ENCODE measurements at places on chromosomes 12 and 14. TPM values are rescaled to one million over a fixed set of nuclear protein-coding genes. Genes with fewer than 3 reads are reported as not detected.

The CELA1 gene
- not detected for total RNA-seq

- H3K4me3 ChIP-seq: no peak overlapping the region
- H3K27me3 ChIP-seq: peaks cover under 1% of the 10 kb centered on the region
- H3K36me3 ChIP-seq: no peaks in the 10 kb centered on the region
- no peak overlapping the region for H3K27ac ChIP-seq
- DNase-seq: no peak
Measured at GRCh38 chr14:88986146-88986841, 161.8 kb downstream of the TTC8 start.

DNA sequence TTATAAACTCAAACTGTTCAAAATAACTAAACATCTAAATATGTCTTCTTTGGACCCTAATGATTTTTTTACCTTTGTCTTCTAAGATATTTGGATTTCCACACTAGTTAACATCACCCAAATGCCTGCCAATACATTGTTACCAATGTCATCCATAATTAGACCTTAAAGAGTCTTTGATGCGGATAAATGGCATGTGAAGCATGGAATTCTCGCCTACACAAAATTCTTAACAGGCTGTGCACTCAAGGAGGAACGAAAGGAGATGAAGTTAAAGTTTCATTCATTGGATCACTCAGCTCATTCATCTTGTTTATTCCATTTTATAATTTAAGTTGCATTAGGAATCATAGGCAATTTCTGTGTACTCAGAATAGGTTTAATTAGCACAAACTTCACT lies 219.7 kb downstream of the ACSS3 start:
- H3K27me3 ChIP-seq: no peaks in the 10 kb centered on the region
- no peak overlapping the region for H3K4me3 ChIP-seq
- H3K27ac ChIP-seq: no peak overlapping the region
- H3K4me1 ChIP-seq: no peaks in the 10 kb centered on the region

- DNase-seq: no peak
- peaks cover 22% of the 10 kb centered on the region for H3K4me1 ChIP-seq
- H3K27ac ChIP-seq: no peak overlapping the region
- H3K27me3 ChIP-seq: peaks cover 2% of the 10 kb centered on the region
Measured at GRCh38 chr14:100549834-100550625, 37.2 kb downstream of the BEGAIN start.

DNA sequence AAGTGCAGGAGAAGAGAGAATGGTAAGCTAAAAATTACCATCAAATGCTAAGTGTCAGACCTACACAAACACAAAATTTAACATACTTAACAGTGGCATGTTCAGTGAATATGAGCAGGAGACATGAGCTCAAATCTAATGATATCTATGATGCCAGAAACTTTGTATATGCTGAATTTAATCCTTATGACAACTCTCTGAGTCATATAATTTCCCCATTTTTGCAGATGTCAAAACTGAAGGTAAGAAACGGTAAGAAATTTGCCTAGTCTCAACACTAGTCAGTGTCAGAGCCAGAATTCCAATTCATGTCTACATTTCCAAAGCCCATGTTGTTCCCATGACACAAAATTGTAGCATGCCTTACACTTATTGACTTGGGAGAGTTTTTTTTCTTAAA lies 375.8 kb downstream of the APAF1 start:
- DNase-seq: no peak
- H3K36me3 ChIP-seq: no peaks in the 10 kb centered on the region
- no peak overlapping the region for H3K4me3 ChIP-seq
- peaks cover 4% of the 10 kb centered on the region for H3K27me3 ChIP-seq

DNA sequence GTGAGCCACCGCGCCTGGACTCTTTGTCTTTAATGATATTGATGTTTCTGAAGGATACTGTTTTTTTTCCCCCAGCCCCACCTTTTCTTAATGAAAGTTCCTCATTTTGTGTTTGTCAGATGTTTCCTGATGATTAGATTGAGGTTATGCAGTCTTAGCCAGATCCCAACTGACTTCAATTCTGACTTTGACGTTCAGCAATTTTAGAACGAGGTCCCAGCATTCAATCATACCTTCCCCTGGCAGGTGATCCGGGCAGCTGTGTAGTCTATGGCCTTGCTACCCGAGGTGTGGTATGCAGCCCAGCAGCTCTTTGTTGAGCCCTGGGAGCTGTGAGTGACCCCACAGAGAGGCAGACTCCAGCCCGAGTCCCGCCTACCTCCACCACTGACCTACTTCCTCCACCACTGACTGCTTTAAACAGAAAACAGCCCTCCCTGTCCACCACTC lies 82.7 kb downstream of the LGMN start:
- H3K27ac ChIP-seq: peak overlapping the region; percentile 34
- H3K36me3 ChIP-seq: peaks cover 86% of the 10 kb centered on the region
- peaks cover 57% of the 10 kb centered on the region for H3K4me1 ChIP-seq
- no peak overlapping the region for H3K4me3 ChIP-seq
- H3K27me3 ChIP-seq: no peaks in the 10 kb centered on the region

DNA sequence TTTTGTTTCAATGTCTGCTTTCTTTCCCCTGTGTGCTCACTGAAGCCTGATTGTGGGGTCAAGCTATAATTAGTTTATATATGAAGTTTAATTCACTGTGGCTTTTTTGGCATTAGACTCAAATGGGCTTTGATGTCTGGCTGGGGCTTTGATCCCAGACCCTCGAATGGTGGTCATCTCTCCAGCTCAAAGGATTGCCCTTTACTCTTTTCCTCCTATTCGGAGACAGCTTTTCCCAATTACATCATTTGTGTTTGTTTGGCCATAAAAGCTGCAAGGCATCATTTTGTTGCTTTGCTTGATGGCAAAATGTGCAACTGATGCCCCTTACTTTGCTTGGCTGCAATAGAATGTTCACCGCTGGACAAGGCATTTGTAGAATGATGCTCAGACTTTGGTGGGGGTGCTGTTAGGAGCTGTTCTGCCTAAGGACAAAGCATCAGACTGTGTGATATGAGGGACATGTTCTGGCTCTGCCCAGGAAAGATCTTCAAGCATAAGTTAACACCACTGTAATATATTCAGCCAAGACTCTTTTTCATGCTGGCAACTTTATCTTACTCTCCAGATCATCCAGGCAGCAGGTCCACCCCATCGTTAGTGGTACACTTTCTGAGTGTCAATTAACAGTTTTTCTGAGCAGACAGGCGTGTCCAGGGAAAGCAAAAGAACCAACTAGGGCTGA lies 3.2 kb upstream of the DACT1 start:
- H3K4me3 ChIP-seq: no peak overlapping the region
- H3K27ac ChIP-seq: no peak overlapping the region
- peaks cover 37% of the 10 kb centered on the region for H3K27me3 ChIP-seq
- H3K36me3 ChIP-seq: no peaks in the 10 kb centered on the region
- no peak for DNase-seq

GRCh38 chr14:25394791-25395391 lies 344.9 kb upstream of the STXBP6 start:
- no peak overlapping the region for H3K27ac ChIP-seq
- no peaks in the 10 kb centered on the region for H3K36me3 ChIP-seq
- no peak for DNase-seq
- no peaks in the 10 kb centered on the region for H3K4me1 ChIP-seq
- H3K4me3 ChIP-seq: no peak overlapping the region

- no peak overlapping the region for H3K27ac ChIP-seq
- no peak overlapping the region for H3K4me3 ChIP-seq
- DNase-seq: no peak
- H3K36me3 ChIP-seq: no peaks in the 10 kb centered on the region
- no peaks in the 10 kb centered on the region for H3K4me1 ChIP-seq
Measured at GRCh38 chr14:55926007-55926406, 192.2 kb upstream of the PELI2 start.

The RIMBP2 gene
- not detected for total RNA-seq

GRCh38 chr14:34214961-34215360 lies 247.1 kb downstream of the SPTSSA start:
- H3K27ac ChIP-seq: no peak overlapping the region
- no peaks in the 10 kb centered on the region for H3K36me3 ChIP-seq
- H3K4me1 ChIP-seq: peaks cover 6% of the 10 kb centered on the region
- H3K4me3 ChIP-seq: no peak overlapping the region

The CLEC12A gene
- total RNA-seq: 0.52 TPM

DNA sequence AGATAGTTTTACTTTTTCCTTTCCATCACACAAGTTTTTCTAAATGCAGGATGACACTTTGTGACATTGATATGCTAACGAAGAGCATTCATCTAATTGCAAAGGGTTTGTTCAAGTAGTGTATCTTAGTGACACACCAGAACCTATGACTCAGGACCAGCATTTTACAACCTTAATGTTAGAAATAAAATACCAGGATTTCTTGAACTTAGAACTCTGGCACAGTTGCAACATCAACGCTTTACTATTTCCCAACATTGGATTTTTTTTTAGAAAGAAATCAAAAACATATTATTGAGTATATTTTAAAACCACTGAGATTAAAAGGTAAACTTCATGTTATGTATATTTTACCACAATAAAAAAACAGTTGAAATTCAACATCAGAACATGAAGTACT lies 17.9 kb upstream of the PLEKHG6 start:
- DNase-seq: no peak
- no peak overlapping the region for H3K4me3 ChIP-seq
- peaks cover 9% of the 10 kb centered on the region for H3K27me3 ChIP-seq
- H3K27ac ChIP-seq: no peak overlapping the region

DNA sequence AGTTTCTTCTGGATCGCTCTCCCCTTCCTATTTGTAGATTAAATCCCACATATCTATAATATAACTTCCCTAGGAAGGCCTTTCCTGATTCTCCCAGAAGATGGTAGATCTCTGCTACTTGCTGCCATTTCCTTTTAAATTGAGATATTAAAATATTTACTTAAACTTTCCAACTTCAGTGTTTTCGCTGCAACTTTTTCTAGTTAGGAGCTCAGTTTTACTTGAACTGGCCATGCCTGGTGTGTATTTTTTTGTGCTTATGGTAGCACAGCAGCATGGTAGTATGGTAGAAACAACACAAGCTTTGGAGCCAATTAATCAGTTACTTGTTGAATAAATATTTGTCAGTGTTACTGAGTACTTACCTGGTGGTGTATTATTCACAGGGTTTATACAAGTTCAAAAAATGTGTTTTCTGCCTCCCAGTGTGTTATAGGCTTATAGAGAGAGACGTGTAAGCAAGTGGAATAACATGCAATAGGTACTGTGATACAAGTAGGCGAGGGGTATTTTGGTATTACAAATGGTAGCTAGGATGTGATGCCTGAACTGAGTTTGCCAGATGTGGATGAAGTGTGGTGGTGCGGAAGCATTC lies 2.9 kb downstream of the POLR3B start:
- no peak overlapping the region for H3K27ac ChIP-seq
- H3K4me3 ChIP-seq: no peak overlapping the region
- no peak for DNase-seq
- H3K36me3 ChIP-seq: peaks cover 2% of the 10 kb centered on the region

GRCh38 chr14:94681300-94682060 lies 69.3 kb downstream of the SERPINA3 start:
- peak; percentile 11 for DNase-seq
- H3K27ac ChIP-seq: no peak overlapping the region
- no peaks in the 10 kb centered on the region for H3K27me3 ChIP-seq
- no peaks in the 10 kb centered on the region for H3K4me1 ChIP-seq
- no peaks in the 10 kb centered on the region for H3K36me3 ChIP-seq

The AQP6 gene
- total RNA-seq: not detected

The MIP gene
- not detected for total RNA-seq

- peak overlapping the region; percentile 67 for H3K4me3 ChIP-seq
- H3K27me3 ChIP-seq: peaks cover 18% of the 10 kb centered on the region
- peak overlapping the region; percentile 54 for H3K27ac ChIP-seq
- no peak for DNase-seq
- H3K36me3 ChIP-seq: no peaks in the 10 kb centered on the region
Measured at GRCh38 chr12:51819736-51820525, 28.6 kb downstream of the FIGNL2 start.

DNA sequence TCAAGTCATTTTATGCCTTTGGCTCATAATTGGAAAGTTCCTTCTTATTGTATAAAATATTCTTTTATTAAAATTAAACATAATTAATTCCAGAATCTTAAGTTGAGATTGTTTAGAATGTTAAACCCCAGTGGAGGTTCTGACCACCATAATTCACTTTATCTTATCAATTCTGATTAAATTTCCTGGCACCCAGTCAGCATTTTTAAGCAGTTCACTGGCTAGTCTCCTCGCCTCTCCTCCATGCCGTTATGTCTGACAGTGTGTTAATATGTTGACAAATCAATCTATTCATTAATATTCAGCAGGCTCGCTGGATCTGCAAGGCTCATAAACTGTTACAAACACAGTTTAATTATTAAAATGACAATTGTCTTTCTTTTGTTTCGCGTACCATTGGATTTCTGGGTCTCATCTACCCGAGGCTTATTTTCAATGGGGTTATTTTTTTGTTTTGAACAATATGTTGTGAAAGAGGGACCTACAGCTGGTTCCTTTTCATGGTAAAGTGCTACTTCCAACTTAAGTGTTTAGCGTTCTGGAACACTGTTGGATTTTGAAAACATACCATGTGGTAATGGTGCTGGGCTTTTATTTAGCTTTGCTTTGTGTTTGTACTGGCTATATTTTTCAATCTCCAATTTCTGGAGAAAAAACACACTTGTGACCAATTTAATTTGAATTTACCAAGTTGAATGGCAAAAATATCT lies 339.7 kb downstream of the PRKD1 start:
- no peak overlapping the region for H3K27ac ChIP-seq
- no peaks in the 10 kb centered on the region for H3K36me3 ChIP-seq
- H3K27me3 ChIP-seq: no peaks in the 10 kb centered on the region
- DNase-seq: no peak
- H3K4me1 ChIP-seq: no peaks in the 10 kb centered on the region
- H3K4me3 ChIP-seq: no peak overlapping the region

DNA sequence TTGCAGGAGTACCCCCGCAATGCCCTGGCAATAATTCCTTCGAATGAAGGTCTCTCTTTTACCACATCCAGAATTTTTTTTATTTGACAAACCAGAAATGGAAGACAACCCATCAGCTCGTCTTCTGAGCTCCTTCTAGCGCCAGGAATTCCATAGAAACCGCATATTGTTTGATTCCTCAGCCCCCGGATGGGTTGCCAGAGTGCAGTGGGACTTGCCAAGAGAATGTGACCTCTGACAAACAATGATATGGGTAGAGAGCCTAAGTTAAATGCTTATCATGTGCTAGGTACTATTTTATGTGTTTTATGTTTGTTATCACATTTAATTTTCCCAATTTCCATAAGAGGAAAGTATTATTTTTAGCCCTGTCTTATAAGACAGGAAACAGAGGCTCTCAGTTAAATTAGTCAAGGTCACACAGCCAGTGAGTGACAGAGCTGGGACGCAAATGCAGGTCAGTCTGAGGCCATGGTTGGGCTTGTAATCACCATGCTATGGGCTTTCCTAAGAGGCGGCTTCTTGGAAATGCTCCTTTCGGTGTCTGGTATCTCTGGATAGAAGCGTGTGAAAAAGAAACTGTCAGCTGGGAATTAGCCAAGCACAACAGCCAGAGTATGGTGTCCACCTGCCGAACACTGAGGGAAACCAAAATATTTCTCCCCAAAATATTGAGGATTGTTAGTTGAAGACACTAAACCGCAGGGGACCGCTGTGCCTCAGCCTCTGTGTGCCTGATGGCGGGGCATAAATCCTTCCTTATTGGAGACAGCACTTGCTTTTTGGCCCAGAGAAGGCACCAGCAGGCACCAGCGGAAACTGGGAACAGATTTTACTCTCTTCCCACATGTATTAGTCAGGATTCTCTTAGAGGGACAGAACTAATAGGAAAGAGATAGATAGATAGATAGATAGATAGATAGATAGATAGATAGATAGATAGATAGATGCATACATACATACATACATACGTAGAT lies 29.4 kb upstream of the ETFBKMT start:
- DNase-seq: no peak
- H3K27ac ChIP-seq: no peak overlapping the region
- no peaks in the 10 kb centered on the region for H3K36me3 ChIP-seq
- no peaks in the 10 kb centered on the region for H3K4me1 ChIP-seq
- no peak overlapping the region for H3K4me3 ChIP-seq

- no peak for DNase-seq
- no peak overlapping the region for H3K27ac ChIP-seq
- H3K4me3 ChIP-seq: no peak overlapping the region
- no peaks in the 10 kb centered on the region for H3K4me1 ChIP-seq
Measured at GRCh38 chr12:13559318-13559978, 362.9 kb downstream of the EMP1 start.

The ITPR2 gene
- total RNA-seq: 40.5 TPM
